Ascending aorta (tissue), 2 donors: ENCODE measurements at places on chromosomes 12 and 14. TPM values are rescaled to one million over a fixed set of nuclear protein-coding genes. Genes with fewer than 3 reads are reported as not detected.

TAS2R9 gene
- total RNA-seq = not detected

TAS2R42 gene
- not detected for total RNA-seq

SLC35F4 gene
- not detected for total RNA-seq

GALNT16 gene
- 38.0 TPM for total RNA-seq

PLA2G1B gene
- total RNA-seq = not detected

ALX1 gene
- total RNA-seq = not detected

- no peaks in the 10 kb centered on the region for H3K36me3 ChIP-seq
- H3K27ac ChIP-seq = no peak overlapping the region
- DNase-seq = no peak
These were observed 62.4 kb downstream of the GSC start for GRCh38 chr14:94707494-94707893.

GRCh38 chr14:32727832-32728231 lies 210.8 kb upstream of the NPAS3 start:
- no peaks in the 10 kb centered on the region for H3K27me3 ChIP-seq
- no peaks in the 10 kb centered on the region for H3K4me1 ChIP-seq
- no peaks in the 10 kb centered on the region for H3K36me3 ChIP-seq
- no peak overlapping the region for H3K27ac ChIP-seq

- no peak overlapping the region for H3K27ac ChIP-seq
- no peaks in the 10 kb centered on the region for H3K36me3 ChIP-seq
- no peaks in the 10 kb centered on the region for H3K4me1 ChIP-seq
- no peak for DNase-seq
These were observed 361.4 kb upstream of the DIO2 start for GRCh38 chr14:80572666-80573065.

- H3K4me1 ChIP-seq = no peaks in the 10 kb centered on the region
- H3K36me3 ChIP-seq = no peaks in the 10 kb centered on the region
- H3K27me3 ChIP-seq = no peaks in the 10 kb centered on the region
These were observed 12.1 kb downstream of the E2F7 start for GRCh38 chr12:77053259-77053658.

DNA sequence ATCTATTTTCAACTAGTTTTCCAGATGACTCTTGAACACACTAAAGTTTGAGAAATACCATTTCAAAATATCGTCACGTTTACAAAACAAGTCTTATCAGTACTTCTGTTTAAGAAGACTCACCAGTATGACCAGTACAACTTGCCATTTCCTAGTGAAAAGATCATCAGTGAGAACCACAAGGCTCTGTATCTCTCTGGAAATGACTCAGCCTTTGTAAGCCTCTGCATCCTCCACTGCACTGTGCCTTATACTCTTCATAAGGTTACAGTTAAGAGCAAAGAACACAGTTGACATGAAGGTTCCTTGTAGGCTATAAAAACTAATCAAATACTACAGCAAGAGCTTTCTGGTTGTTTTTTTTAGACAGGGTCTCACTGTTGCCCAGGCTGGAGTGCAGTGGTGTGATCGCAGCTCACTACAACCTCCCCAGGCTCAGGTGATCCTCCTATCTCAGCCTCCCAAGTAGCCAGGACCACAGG lies 5.7 kb upstream of the VTI1B start:
- DNase-seq = no peak
- H3K27ac ChIP-seq = no peak overlapping the region
- H3K4me1 ChIP-seq = no peaks in the 10 kb centered on the region
- H3K4me3 ChIP-seq = no peak overlapping the region
- peaks cover 17% of the 10 kb centered on the region for H3K36me3 ChIP-seq

DNA sequence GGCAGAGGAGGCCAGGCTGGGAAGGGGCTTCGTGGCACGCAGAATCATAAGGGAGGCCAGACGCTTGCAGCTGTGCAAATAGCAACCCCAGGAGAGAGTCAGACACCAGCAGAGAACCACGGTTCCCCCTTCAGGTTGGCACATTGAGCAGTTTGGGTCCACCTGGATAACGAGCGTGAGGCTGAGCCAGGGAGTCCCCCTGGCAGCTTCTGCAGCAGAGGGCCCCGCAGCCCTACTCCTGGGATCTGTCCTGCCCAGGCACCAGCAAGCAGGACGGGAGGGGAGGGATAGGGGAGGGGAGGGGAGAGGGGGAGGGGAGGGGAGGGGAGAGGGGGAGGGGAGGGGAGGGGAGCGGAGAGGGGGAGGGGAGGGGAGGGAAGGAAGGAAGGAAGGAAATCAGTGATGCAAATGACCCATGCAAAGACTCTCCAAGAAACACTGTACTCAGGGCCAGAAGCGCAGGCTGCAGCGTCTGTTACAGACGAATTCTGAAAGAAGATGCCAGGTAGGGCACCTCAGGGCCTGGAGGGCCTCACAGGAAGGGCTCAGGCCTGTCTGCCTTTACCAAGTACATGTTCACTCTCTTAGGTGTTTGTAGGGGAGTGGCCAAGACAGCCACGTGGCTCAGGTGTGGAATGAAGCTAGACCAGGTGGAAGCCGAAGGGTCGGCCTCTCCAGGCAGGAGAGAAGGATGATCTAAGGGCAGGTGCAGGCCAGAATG lies 32.3 kb upstream of the MMP17 start:
- H3K4me3 ChIP-seq = no peak overlapping the region
- H3K4me1 ChIP-seq = no peaks in the 10 kb centered on the region
- H3K27me3 ChIP-seq = no peaks in the 10 kb centered on the region
- no peak overlapping the region for H3K27ac ChIP-seq

DNA sequence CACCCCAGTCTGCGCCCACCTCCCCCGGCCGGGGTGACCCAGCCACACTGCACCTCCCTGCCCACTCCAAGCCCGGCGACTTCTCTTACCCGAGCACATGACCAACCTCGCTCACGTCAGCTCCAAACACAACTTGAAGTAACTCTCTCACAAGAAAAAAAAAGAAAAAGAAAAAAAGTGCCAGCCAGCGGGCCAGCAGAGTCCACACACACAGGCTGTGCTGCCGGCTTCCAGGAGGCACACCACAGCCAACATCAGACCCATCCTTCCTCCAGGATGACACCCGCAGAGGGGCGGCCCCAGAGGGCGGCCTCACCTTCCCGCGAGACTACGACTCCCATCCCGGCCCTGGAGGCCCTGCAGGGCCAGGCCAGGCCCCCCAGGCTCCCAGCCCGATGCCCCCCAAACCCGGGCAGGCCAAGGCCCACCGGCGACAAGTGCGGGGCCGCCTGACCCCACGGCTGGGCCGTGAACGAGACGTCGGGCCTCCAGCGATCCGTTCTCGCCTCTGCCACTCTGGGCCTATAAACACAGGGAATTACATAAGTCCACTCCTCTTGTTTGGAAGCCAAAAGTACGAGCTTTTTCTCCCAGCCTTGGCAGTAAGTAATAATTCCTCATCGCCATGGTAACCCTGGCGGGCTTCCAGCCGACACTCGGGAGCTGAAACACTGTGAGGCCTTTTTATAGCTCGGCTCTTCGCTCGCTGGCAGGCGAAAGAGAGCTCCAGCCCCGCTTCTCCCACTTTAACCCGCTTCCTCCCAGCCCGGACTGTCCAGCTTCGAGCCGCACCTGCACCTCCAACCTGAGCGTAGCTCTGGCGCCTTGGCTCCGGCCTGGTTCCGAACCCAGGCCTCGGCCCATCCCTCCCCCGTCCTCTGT lies 49.1 kb downstream of the NCOR2 start:
- peak overlapping the region; percentile 91 for H3K27ac ChIP-seq
- DNase-seq = peak; percentile 94
- H3K4me3 ChIP-seq = peak overlapping the region; percentile 67
- peaks cover 39% of the 10 kb centered on the region for H3K4me1 ChIP-seq
- no peaks in the 10 kb centered on the region for H3K27me3 ChIP-seq

- no peak for DNase-seq
- no peak overlapping the region for H3K27ac ChIP-seq
These were observed 94.4 kb downstream of the DAD1 start for GRCh38 chr14:22494486-22495135.

- no peak for DNase-seq
- H3K36me3 ChIP-seq = no peaks in the 10 kb centered on the region
- no peak overlapping the region for H3K4me3 ChIP-seq
- no peaks in the 10 kb centered on the region for H3K27me3 ChIP-seq
- H3K4me1 ChIP-seq = no peaks in the 10 kb centered on the region
- no peak overlapping the region for H3K27ac ChIP-seq
These were observed 14.0 kb downstream of the LRTM2 start for GRCh38 chr12:1834186-1834925.

GRCh38 chr14:62819931-62820330 lies 225.3 kb downstream of the KCNH5 start:
- no peaks in the 10 kb centered on the region for H3K36me3 ChIP-seq
- no peaks in the 10 kb centered on the region for H3K27me3 ChIP-seq
- no peak for DNase-seq
- H3K27ac ChIP-seq = no peak overlapping the region
- H3K4me1 ChIP-seq = no peaks in the 10 kb centered on the region
- no peak overlapping the region for H3K4me3 ChIP-seq

- H3K4me3 ChIP-seq = no peak overlapping the region
- peaks cover 7% of the 10 kb centered on the region for H3K27me3 ChIP-seq
- H3K36me3 ChIP-seq = no peaks in the 10 kb centered on the region
- H3K4me1 ChIP-seq = peaks cover 9% of the 10 kb centered on the region
These were observed 8.6 kb downstream of the ARHGAP9 start for GRCh38 chr12:57470970-57471656.

DNA sequence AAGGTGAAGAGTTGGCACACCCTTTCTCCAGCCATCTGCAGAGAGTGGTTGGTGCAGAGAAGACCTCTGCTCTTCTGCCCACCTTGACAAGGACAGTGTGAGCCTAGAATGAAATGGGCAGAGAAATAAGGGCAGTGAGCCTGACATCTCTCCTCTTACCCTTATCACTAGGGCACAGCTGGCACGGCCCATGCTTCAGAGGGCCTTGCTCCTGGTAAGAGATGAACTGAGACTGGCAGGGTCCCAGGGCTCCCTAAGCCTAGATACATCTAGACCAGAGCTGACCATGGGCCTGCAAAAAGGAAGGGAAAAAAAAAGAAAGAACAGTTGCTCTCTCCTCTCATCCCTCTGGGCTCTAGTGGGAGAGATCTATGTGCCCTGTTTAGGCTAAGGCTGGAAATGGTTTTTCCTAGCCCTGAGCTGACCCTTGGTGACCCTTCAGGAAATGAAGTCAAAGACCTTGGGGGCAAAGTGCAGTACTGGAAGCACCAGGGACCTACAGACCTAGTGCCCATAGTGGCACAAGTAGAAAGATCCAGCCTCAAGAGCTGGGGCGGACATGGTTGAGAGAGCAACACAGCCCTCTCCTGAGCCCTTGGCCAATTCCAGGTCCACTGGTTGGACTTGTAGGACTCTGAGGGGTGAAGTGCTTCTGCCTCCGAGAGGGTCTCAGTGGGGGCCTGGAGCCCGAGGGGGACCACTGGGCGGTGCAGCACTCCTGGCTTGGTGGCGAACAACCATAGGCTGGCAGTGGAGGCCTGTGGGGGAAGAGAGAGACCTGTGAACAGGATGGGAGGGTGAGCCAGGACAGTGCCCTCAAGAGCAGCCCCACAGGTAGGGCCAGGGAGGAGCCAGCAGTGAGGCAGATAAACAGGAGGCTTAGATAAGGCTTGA lies 22.0 kb downstream of the PRPF40B start:
- H3K27me3 ChIP-seq = no peaks in the 10 kb centered on the region
- H3K4me1 ChIP-seq = no peaks in the 10 kb centered on the region
- H3K27ac ChIP-seq = peak overlapping the region; percentile 72
- no peak for DNase-seq

- peaks cover 11% of the 10 kb centered on the region for H3K4me1 ChIP-seq
- no peak for DNase-seq
- H3K27ac ChIP-seq = no peak overlapping the region
- no peak overlapping the region for H3K4me3 ChIP-seq
- no peaks in the 10 kb centered on the region for H3K27me3 ChIP-seq
These were observed 183.1 kb upstream of the HIF1A start for GRCh38 chr14:61512026-61512834.

- no peak overlapping the region for H3K4me3 ChIP-seq
- no peaks in the 10 kb centered on the region for H3K27me3 ChIP-seq
- no peak overlapping the region for H3K27ac ChIP-seq
- H3K36me3 ChIP-seq = no peaks in the 10 kb centered on the region
- no peaks in the 10 kb centered on the region for H3K4me1 ChIP-seq
These were observed 27.5 kb downstream of the TESPA1 start for GRCh38 chr12:54956818-54957641.

GRCh38 chr12:133080368-133081158 lies at the start of gene ZNF140:
Gene ZNF140, plus strand, starts transcription at chr12:133080923. Its CDS starts 398 bp downstream, at chr12:133081321.
- H3K4me3 ChIP-seq = peak within 1 kb of the TSS; percentile 91
- H3K27me3 ChIP-seq = no peaks in the 10 kb centered on the region

GRCh38 chr14:60931218-60931617 lies 49.7 kb downstream of the TRMT5 start:
- no peak overlapping the region for H3K4me3 ChIP-seq
- H3K27ac ChIP-seq = no peak overlapping the region
- H3K27me3 ChIP-seq = no peaks in the 10 kb centered on the region
- no peak for DNase-seq
- no peaks in the 10 kb centered on the region for H3K4me1 ChIP-seq

- peak overlapping the region; percentile 70 for H3K27ac ChIP-seq
- peak overlapping the region; percentile 91 for H3K4me3 ChIP-seq
- H3K27me3 ChIP-seq = no peaks in the 10 kb centered on the region
- H3K4me1 ChIP-seq = no peaks in the 10 kb centered on the region
- peak; percentile 79 for DNase-seq
- no peaks in the 10 kb centered on the region for H3K36me3 ChIP-seq
These were observed 966 bp downstream of the SINHCAF start for GRCh38 chr12:31324845-31325523.

DNA sequence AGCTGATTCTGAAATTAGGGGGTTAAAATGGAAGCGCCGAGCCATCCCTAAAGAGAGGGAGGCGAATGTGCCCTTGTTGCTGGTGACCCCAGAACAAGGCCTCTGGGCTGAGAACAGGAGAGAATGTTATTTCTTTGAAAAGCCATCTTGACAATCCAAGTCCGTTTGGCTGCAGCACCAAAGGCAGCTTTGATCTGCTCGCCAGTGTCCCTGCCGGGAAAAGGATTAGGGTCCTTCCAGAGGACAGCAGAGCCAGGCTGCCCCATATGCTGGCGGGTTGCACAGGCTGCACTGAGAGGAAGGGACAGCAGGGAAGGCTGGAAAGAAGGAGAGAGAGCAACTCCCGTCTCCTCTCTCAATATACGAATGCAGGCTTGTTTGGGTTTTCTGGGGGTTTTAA lies 141.7 kb downstream of the TMEM132C start:
- H3K4me1 ChIP-seq = no peaks in the 10 kb centered on the region
- no peak for DNase-seq
- no peaks in the 10 kb centered on the region for H3K27me3 ChIP-seq
- no peak overlapping the region for H3K27ac ChIP-seq
- no peak overlapping the region for H3K4me3 ChIP-seq
